ENCODE measurements at places on chromosomes 2 and 18.

GRCh38 chr2:47269316-47270232 is 114.5 kb upstream of the STPG4 start:
- peak; percentile 79 for DNase-seq

DNA sequence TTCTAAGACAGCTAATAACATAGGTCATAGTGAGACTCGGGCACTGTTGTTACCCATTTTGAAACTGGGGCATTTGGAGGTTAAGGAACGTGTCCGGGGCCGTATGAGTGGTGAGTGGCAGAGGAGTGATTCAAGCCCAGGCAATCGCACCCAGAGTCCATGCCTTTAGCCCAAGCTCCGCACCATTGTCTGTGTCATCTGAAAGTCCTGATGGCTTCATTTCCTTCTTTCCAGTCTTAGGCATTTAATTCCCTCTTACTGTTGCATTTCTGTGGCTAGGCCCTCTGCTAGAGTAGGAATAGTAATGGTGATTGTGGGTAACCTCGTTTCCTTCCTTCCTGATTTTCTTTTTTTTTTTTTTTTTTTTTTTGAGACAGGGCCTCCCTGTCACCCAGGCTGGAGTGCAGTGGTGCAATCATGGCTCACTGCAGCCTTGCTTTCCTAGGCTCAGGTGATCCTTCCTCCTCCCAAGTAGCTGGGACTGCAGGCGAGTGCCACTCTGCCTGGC is 49.8 kb upstream of the ASB1 start:
- no peak for DNase-seq

DNA sequence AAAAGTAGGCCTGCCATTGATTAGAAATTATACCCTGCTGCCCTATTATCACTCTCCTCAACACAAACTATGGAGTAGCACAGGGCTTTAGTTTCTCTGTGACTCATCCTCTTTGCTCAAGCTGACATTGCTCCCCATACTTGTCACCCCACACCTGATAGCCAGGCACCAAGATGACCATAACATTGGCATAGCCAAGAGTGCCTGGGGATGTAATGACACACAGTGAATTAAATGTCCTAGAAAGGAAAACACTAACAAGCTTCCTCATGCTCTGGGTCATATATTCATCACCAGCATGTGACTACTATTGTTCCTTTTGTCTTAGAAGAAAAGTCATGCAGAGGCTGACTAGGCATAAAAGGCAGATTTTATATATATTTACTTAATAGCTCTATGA is 137.8 kb upstream of the RND3 start:
- DNase-seq: no peak

- DNase-seq: no peak
These were observed 115.3 kb downstream of the DOCK10 start for GRCh38 chr2:224927011-224927410.

DNA sequence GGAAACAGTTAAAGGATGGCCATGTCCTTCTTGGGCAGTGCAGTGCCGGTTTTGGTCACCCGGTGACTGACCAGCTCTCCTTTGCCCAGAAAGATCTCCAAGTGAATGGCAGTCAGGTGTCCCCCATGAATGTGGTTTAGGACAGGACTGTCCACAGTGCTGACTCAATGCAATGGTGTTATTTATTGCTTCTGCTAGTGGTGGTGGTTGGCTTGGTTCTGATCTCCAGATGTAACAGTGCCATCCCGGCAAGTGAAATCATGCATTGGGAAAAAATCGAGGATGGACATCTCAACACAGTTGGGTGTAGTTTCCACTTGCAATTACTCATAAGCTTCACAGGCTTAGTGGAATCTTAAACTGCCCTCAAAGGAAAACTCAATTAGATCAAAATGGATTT is 81.9 kb downstream of the TGOLN2 start:
- DNase-seq: no peak

GRCh38 chr2:216633616-216634369 is 573 bp downstream of the IGFBP2 start:
- no peak for DNase-seq

DNA sequence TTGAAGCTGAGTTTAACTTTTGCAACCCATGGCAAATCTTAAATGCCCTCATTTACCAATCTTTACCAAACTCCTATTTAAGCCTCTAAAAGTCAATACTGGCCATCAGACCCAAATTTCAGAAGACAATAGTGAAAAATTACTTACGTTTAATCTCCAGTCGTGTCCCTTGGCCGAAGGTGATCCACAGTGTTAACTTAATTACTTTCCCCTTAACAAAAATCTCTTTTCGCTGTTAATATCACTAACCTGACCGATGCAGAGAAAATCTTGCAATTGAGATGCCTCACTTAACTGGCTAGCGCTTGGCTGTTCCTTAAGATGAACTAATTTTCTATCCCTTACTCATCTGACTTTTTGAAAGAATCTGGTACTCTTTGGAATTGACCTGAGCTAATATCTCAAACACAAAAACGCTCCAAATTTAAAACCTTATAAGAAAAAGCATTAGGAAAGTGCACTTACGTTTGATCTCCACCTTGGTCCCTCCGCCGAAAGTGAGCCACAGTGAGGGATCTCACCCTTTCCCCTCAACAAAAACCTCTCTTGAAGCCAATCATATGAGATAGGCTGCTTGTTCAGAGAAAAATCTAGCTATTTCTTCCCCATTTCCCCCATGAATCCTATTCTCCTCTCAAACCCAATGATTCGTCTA is 169.1 kb downstream of the RPIA start:
- DNase-seq: no peak

GRCh38 chr2:96342085-96342484 is 6.5 kb downstream of the NCAPH start:
- DNase-seq: no peak

GRCh38 chr2:236943841-236944513 is 141.7 kb upstream of the COPS8 start:
- DNase-seq: no peak

GRCh38 chr18:26493021-26493420 is 55.3 kb downstream of the KCTD1 start:
- no peak for DNase-seq

- DNase-seq: no peak
These were observed 31.4 kb upstream of the MFSD6 start for GRCh38 chr2:190376591-190377245.

GRCh38 chr2:66457545-66457944 is 22.6 kb downstream of the MEIS1 start:
- DNase-seq: no peak

- no peak for DNase-seq
These were observed 303.9 kb upstream of the DLGAP1 start for GRCh38 chr18:4758980-4759379.

DNA sequence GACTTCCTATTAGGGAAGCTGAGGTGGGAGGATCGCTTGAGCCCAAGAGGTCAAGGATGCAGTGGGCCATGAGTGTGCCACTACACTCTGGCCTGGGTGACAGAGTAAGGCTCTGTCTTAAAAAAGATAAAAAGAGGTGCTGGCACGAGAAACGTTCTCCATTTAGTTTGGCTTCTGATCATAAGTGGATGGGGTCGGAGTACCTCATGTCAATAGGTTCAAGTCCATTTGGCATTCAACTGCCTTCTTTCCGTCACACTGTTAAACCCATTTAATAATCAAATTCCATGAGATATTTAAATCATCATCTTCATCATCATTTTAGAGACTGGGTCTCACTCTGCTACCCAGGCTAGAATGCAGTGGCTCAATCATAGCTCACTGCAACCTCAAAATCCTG is 9.2 kb downstream of the COX7A2L start:
- no peak for DNase-seq

GRCh38 chr2:64111426-64111825 is 32.8 kb downstream of the PELI1 start:
- DNase-seq: no peak

- DNase-seq: no peak
These were observed 9.6 kb downstream of the PER2 start for GRCh38 chr2:238278626-238279323.

GRCh38 chr2:126942427-126943203 is 43.9 kb downstream of the TEX51 start:
- DNase-seq: no peak

DNA sequence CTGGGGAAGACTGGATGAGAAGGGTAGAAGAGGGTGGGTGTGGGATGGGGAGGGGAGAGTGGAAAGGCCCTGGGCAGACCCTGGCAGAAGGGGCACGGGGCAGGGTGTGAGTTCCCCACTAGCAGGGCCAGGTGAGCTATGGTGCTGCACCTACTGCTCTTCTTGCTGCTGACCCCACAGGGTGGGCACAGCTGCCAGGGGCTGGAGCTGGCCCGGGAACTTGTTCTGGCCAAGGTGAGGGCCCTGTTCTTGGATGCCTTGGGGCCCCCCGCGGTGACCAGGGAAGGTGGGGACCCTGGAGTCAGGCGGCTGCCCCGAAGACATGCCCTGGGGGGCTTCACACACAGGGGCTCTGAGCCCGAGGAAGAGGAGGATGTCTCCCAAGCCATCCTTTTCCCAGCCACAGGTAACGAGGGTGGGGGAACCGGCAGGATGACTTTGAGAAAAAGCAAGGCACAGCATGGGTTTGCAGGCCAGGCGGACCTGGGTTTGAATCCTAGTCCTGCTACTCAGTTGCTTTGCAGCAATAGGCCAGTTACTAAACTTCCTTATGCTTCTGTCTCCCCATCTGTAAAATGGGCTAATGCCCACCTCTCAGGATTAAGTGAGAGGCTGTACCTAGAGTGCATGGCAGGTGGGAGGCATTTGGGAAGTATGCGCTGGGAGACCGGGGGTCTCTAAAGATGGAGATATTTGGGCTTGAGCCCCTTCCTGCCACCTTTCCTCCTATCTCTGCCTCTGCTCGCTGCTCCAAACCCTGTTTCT is at the start of gene INHA:
Gene INHA, plus strand, starts transcription at position 74 of the 765 bp plus-strand sequence. Its CDS starts 65 bp downstream, at position 139.
- DNase-seq: no peak

DNA sequence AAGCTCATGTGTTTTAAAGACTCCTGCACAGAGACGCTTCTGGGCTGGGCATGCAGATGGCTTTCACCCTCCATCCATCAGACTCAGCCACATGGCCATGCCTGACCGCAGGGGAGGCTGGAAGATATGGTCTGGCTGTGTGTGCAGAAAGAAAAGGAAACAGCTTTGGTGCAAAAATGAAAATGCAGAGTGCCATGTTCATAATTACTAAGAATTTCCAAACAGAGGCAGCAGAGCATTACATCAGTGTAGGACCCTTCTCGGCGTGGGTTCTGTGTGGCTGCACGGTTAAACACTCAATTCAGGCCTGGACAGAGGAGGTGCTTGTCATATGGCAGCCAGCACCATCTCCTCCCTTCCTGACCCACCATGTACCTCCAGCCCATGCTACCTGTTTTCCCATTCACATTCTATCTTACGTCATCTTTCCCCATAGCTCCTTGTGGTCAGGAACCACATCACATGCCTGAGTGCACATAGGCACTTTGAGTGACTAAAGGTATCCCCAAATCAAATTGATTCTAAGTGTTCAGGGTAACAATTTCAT is 200.3 kb upstream of the ID2 start:
- no peak for DNase-seq

DNA sequence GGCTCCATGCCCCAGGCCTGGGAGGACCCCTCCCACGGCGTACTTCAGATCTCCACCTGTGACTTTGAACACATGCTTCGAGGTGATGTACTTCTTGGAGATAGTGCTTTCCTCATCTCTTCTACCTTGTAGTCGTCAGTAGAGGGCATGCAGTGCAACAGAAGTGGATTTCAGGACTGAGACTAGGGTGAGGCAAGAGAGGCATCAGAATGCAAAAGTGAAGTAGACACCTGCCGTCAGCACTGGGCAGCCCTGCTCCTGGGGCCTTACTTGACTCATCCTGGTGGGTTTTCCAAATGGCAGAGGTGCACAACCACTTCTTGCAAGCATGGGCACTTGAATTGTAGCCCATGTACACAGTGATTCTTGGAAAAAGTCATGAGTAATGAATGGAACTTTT is 258.8 kb downstream of the NEDD4L start:
- DNase-seq: no peak

- DNase-seq: no peak
These were observed 59.1 kb downstream of the GBX2 start for GRCh38 chr2:236109061-236109460.

GRCh38 chr2:218079943-218080913 is 11.2 kb downstream of the RUFY4 start:
- DNase-seq: no peak

DNA sequence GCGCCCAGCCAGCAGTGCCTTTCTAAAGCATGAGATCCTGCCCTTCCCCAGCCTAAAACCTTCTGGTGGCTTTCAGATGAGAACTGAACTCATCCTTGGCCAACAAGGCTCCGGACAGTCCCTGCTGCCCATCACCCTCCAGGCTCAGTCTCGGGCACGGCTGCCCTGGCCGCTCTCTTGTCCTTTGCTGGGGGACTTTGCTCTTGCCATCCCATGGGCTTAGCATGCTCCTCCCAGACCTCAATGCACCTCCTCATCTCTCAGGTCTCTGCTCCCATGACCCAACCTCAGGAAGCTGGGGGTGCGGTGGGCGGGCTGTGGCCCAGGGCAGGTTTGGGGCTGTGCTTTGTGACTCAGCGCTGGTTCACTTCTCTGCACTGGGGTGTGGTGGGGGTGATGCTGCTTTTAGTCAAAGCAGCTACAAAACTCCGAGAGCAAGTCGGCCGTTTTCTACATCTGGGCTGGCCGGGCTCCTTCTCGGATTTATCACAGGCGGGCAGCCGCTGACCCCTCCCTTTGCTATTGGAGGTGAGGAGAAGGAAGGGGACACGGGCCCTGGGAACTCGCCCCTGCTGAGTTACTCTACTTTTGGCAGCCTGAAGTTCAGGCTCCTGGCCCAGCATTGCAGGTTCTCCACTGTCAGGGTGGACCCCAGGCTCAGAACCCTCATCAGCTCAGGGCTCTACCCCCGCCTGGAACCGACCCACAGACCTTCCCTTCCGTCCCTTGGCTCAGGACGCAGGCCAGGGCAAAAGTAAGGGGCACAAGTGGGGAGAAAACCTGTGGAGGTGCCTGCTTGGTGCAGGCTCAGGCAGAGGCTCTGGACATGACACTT is 90.6 kb upstream of the TAF1B start:
- DNase-seq: no peak

- no peak for DNase-seq
These were observed 28.8 kb downstream of the ANKRD30B start for GRCh38 chr18:14776801-14777200.

- no peak for DNase-seq
These were observed 157.9 kb downstream of the PXDN start for GRCh38 chr2:1586251-1586922.

DNA sequence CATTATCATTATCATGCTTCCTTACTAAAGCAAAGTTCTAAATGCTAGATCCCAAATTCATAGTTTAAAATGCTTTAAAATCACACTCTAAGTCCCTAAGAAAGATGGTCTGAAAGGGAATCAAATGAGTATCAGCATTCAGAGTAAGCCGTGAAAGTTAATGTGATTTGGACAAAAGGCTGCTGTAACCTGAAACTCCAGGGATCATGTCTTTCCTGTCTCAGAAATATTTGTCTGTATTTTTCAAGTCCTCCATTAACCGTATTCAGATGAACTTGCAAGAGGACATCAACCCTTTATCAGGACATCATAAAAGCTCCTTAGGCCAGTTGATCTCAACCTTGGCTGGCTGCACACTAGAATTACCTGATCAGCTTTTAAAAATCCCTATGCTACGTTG is 324.3 kb upstream of the PKDCC start:
- DNase-seq: no peak

- DNase-seq: no peak
These were observed 397.6 kb downstream of the ZNF521 start for GRCh38 chr18:24954341-24954740.

GRCh38 chr2:234074751-234075517 is 24.4 kb downstream of the SPP2 start:
- no peak for DNase-seq

- no peak for DNase-seq
These were observed 766.2 kb upstream of the TMEFF2 start for GRCh38 chr2:192960945-192961344.

- no peak for DNase-seq
These were observed 181.7 kb upstream of the VRK2 start for GRCh38 chr2:57864926-57865325.

Data from pulmonary artery endothelial cell (primary cell).